ENCODE measurements at places on chromosomes 16 and 17. TPM values are rescaled to one million over a fixed set of nuclear protein-coding genes. Genes with fewer than 3 reads are reported as not detected.

GRCh38 chr16:50202926-50203624 is 50.0 kb downstream of the TENT4B start:
- no peak for ATAC-seq

GRCh38 chr17:65332375-65332774 is 195.2 kb downstream of the RGS9 start:
- peak; percentile 64 for ATAC-seq

DNA sequence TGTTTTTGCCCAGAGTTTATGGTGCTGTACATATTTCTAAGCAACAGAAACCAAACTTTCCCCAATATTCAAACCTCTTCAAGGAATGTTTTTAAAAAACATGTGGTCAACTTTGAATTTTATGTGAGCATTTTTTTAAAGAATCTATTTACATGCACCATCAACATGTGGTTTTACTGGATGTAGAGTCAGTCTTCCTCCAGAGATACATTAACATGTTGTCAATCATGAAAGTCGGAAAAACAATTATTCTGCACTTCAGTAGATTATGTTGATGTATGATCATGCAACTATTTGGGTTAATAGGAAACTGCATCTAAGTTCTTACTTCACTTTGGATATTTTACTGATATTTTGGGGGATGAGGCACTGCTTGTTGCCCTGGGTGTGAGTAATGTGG is 208.6 kb downstream of the FOXL1 start:
- no peak for ATAC-seq

DNA sequence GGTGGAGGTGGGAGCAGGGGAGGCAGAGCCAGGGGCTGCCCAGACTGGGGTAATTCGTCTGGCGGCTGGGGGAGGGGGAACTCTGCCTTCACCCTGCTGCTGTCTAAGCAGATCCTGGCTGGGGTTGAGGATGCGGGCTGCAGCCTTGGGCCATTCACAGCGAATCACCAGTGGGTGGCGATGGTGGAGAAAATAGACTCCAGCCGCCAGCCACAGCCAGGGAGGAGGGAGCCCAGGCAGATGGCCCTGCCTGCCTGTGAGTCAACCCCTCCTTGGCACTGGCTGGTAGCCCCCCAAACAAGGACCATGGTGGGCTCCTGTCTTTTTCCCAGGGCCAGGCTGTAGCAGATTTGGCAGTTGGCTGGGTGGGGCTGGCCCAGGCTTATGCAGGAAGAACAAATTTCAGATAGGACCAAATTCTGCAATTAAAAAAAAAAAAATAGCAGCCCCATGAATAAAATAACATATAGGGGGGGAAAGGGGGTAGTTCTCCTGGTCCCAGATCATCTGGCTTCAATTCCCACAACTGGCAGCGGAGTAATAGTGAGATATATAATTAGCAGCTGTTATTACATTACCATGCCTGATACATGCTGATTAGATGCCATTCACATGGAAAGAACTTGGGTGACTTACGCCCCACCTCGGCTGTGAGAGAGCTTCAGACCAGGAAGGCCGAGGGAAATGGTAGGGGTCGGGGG is 41.5 kb upstream of the CDH5 start:
- no peak for ATAC-seq

- ATAC-seq, result no peak
Observed at GRCh38 chr17:40203131-40203530, 16.0 kb upstream of the WIPF2 start.

DNA sequence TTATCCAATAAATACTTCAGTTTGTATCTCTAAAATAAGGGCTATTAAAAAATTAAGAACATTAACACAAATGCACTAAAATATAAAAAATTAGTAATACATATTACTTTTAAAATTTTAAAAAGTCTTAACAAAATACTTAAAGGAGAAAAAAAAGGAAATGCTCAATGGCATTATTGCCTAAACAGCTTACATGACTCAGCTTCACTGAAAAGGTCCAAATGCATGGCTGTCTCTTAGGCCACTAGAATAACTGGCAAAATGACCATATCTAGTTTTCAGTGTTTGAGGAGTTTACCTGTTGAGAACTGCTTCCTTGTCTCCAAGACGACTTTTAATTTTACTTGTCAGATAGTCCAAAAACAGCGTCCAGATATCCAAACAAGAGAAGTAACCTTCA is 66.0 kb downstream of the XPO6 start:
- ATAC-seq, result no peak

- no peak for ATAC-seq
Observed at GRCh38 chr17:75822800-75823166, 21.4 kb downstream of the UNC13D start.

DNA sequence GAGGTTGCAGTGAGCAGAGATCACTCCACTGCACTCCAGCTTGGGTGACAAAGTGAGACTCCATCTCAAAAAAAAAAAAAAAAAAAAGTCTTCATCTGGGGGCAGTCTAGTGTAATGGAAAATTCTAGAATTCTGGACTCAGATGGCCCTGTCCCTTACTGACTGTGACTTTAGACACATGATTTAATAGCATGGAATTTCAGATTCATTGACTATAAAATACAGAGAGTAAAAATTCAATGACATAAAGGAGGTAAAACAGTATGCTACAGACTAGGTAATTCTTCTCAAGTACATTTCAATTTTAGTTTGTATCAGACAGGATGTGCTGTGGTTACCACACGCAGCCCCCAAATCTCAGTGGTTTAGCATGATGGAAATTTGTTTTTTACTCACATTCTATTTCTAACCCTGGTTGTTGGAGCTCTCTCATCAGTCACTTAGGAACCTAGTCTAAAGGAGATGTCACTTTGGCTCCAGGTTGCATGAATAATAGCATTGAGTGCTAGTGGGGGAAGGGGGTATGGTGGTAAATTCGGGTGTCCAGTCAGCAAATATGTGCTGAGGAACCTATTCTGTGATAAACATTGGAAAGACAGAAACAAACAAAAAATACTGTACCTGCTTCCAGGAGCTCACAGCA is 444.0 kb downstream of the XYLT1 start:
- ATAC-seq, result peak; percentile 93

- no peak for ATAC-seq
Observed at GRCh38 chr16:51200793-51201192, 49.7 kb upstream of the SALL1 start.

DNA sequence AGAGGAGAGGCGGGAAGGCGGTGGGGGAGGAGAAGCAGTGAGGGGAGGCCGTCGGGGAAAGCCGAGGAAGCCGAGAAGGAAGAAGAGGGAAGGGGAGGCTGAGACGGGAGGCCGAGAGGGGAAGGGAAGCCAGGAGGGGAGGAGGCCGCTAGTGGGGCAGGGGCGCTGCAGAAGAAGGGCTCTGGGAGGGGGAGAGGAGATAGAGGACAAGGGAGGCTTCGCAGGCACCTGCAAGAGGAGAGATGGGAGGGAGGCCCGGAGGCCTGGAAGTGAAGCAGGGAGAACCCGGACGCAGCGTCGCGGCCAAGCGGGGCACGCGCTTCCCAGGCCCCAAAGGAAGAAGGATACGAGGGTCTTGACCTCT is 2.3 kb downstream of the C17orf58 start:
- ATAC-seq, result no peak

DNA sequence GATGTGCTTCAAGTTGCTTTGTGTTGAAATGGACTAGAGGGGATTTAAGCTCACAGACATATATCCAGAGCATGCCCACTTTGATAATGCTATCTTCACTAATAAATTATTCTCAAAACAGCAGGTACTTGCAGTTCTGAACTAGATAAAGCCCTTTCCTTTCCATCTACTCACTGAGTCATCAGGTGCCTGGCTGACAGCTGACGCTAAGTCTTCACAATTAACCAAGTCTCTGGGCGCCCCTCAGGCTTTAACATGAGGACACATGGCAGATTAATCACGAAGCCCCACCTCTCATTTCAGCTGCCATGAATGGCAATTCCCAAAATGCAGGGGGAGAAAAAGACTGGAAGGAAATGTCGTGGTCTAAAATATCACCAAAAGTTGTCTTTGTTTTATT is 29.5 kb upstream of the CRISPLD2 start:
- ATAC-seq, result no peak

GRCh38 chr17:19579192-19579761 is 45.6 kb downstream of the SLC47A1 start:
- no peak for ATAC-seq

DNA sequence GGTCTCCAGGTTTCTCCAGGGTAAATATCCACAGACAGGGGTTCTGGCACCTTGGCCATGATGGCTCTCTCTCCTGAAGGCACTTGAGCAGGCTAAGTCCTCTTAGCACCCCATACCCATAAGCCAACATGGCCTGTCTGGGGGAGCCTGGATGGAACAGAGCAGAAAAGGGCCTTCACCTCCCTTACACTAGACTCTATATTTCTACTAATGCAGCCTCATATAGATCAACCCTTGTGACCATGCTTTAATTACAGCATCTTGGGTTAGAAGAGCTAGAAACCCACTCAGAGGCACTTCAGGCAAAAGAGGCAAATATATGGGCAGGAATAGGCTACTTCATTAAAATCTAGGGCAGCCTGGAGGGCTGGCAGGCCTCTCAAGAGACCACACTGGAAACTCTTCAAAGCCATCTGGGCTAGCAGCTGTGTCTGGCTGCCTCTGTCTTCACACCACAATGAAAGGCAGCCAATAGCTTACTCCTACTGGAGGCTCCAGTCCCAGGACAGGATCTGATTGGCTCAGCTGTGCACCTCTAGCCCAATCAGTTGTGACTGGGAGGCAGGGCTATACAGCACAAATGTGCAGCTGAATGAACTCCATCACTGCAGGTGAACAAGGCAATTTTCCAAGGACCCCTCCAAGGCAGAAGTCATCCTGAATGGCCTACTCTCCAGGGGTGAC is 4.7 kb upstream of the CDT1 start:
- ATAC-seq, result no peak

DNA sequence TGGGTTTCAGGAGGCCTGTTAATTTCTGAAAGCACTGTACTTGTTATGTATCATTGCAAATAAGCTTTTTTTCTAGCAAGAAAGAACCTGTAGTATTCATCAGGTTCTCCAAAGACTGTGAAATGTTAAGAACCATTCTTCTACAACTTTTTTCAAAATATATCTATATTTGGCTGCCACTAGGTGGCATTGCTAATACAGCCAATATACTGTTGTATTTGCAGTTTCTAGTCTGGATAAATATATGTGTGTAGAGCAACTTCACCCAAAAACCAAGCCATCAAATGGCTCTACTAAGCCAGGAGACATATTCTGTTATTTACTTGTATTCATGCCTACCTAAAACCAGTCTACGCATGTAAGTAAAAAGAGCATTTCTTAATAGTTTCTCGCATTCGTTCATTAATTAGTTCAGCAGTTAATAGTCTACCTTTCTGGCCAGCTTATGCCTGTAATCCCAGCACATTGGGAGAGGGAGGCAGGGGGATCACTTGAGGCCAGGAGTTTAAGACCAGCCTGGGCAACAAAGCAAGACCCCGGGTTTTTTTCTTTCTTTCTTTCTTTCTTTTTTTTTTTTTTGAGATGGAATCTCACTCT is 39.5 kb downstream of the VMP1 start:
- ATAC-seq, result peak; percentile 42

- peak; percentile 69 for ATAC-seq
Observed at GRCh38 chr17:76234354-76234679, 6.0 kb downstream of the RNF157 start.

GRCh38 chr16:67841198-67841815 is 813 bp upstream of the THAP11 start:
- ATAC-seq, result no peak

GRCh38 chr17:4739122-4740024 is at the start of the genes CXCL16 and ZMYND15:
TSS of gene CXCL16 (minus strand) at chr17:4739928. CDS start at chr17:4739339, 589 bp downstream.
TSS of gene ZMYND15 (plus strand) at chr17:4739833. CDS start at chr17:4740549, 716 bp downstream.
- peak; percentile 76 for ATAC-seq

GRCh38 chr17:8162233-8162996 is at the start of gene VAMP2:
TSS of gene VAMP2 (minus strand) at chr17:8162948. CDS start at chr17:8162879, 69 bp downstream.
- peak; percentile 59 for ATAC-seq

DNA sequence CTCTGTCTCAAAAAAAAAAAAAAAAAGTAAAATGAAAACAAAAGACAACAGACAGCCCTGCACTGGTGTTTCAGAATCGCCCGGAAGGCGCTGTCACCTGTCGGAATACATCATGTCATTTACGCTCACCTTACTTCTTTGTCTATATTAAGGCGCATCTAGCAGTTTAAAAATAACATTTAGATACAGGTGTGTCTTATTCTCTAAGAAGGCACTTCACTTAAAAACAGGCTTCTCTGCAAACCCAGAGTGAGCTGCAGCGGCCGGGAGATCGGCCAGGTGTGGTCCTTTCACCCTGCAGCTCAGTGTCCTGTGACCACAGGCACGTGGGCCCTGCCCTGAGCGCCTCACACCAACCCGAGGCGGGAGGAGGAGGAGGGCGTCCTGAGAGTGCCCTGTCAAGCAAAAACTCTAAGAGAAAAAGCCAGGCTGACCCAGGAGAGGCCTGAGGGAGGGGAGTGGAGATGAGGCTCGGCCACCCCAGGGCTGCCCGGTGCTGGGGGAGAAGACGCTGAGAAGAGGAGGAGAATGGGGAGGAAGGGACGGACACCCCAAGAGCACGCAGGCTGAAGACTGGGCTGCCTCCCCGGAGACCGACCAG is 3.3 kb upstream of the LMF1 start:
- ATAC-seq, result no peak

GRCh38 chr16:66651965-66652364 is 44.6 kb downstream of the CMTM4 start:
- ATAC-seq, result no peak

DNA sequence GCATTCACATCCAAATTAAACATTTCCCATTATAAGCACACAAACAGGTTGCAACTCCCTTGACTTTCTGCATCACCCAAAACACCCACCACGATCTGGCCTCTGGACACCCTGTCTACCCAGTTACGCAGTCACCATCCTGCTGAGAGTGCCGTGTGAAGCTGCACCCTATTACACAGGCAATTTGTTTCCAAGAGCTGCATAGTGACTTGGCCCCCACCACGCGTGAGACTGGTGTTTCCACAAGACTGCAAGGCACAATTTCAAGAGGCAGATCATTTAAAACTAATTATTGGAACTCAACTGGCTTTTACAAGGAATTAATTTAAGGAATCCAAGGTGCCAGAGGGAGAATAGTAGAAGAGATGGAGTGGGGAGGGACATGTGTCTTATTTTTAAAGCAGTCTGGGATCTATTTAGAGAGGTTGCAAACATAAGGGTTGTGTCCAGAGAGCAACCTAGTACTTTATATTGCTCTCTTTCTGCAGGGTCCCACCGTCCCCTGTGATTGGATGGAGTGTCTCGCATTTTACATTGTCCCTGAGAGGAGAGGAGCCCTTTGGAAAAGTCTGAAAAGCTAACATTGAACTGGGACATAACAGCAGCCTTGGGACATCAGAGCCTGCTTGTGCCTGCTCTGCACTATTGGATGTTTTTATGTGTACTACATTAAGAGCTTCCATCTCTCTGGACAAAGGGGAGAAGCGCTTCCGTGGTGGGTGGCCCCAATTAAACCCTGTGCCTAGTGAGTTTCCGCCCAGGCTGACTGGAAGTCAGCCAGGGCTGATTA is 8.7 kb upstream of the ADAMTS18 start:
- no peak for ATAC-seq

The TNFSF12 gene
- total RNA-seq, result 27.4 TPM

The NOD2 gene
- 28.4 TPM for total RNA-seq

The CSH2 gene
- 2.3 TPM for total RNA-seq

The SOST gene
- not detected for total RNA-seq

The ZNF750 gene
- total RNA-seq, result not detected

The LYRM1 gene
- 21.0 TPM for total RNA-seq
